WTC11 (cell line): ENCODE measurements at places on chromosomes 5 and 9.

- DNase-seq: no peak
Observed at GRCh38 chr9:107685901-107686300, 196.3 kb upstream of the KLF4 start.

DNA sequence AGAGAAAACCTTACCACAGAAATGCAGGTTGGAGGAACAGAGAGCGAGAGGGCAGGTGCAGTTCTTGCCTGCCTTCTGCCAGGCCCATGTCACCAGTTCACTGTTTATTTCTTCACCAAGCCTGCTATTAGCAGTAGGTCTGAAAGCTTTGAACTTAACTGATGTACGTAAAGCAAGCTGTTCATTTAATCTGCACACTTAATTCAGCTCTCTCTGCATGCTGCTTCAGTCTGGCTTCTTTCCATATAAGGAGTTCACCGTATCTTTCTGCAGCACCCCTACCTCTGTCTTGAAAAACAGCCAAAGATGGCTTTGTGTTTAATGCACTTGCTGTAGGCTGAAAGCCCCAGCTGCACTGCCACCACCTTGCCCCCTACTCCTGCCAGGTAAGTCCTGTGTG lies 205.1 kb downstream of the RAB3C start:
- no peak for DNase-seq

DNA sequence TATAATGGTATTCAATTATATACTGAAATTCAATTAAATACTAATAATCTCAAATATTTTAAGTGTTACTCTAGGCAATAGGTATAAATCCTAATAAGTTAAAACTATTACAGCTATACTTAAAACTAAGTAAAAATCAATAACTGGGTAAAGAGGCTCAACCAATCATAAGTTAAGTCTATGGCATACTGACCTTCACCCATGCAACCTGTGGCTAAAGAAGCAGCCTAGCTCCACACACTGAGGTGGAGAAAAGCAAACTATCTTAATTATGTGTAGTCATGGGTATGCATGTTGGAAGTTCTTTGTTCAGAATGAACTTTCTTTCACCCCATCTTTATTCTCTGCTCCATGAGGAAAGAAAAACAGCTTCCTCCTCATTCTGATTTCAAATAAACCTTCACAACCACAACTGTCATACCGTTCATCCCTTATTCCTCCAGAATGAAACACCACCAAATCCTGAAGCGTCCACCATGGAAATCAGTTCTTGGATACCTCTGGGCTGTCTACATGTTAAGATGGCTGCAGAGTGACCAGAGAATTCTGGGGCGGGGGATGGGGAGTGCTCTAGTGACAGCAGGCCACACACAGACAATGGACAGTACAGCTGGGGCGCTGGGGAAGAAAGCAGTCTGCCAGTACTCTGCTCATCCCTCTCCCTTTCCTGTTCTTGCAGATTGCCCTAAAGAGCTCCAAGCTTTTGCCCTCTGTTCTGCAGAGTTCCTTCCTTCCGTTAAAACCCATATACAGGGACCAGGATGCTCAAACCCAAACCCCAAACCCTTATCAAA lies 62.3 kb downstream of the RIGI start:
- DNase-seq: no peak

- no peak for DNase-seq
Observed at GRCh38 chr9:102456562-102456961, 538.6 kb upstream of the CYLC2 start.

DNA sequence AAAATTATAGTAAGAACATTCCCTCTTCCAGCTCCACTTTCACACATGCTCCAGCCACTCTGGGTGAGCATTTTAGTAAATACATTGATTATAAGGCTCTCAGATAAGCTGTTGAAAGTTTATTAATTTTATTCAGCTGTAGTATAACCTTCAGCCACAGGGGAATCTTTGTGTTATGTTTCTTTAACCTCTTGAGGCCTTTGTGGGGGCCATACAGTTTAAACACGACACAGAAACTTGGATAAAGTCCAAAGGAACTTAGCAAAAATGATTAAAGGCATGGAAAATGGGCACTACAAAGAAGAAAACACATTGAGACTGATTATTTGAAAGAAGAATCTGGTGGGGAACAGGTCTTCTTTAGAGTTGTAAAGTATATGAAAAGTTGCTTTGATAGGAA lies 70.2 kb downstream of the AOPEP start:
- DNase-seq: no peak

- DNase-seq: peak; percentile 78
Observed at GRCh38 chr5:181188700-181189362, 16.2 kb downstream of the TRIM7 start.

- DNase-seq: no peak
Observed at GRCh38 chr5:65981548-65981947, 55.2 kb downstream of the ERBIN start.

GRCh38 chr5:133708331-133708850 lies 96.0 kb upstream of the FSTL4 start:
- DNase-seq: no peak

- no peak for DNase-seq
Observed at GRCh38 chr9:96331236-96331947, 29.4 kb upstream of the HSD17B3 start.

DNA sequence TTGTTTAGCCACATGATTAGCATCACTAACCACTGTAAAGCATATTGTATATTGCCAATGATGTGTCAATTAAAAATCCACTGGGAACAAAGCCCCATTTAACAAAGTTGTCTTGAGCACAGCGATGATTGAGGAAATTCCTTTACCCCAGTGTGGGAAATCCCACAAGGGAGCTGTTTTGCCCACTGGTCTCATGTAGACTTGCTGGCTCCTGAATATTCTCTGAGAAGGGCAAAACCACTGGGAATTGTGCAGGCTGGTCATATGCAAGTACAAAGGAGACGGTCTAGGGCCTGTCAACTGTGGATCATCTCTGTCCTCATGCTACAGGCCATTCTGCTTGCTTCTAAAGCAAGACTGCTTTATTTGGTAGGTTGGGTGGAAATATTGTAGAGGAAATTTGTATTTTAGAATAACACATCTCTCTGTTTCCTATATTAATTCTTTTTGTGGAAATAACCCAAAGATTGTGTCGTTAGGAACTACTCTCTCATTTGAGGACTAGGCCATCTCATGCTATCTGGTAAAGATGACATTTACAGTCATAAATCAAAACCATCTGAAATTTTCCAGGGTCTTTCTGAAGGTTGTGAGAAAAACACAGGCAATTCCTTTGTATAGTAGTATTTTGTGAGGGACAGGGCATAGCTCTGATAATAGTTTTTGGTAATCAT lies 60.2 kb downstream of the PARP8 start:
- no peak for DNase-seq

DNA sequence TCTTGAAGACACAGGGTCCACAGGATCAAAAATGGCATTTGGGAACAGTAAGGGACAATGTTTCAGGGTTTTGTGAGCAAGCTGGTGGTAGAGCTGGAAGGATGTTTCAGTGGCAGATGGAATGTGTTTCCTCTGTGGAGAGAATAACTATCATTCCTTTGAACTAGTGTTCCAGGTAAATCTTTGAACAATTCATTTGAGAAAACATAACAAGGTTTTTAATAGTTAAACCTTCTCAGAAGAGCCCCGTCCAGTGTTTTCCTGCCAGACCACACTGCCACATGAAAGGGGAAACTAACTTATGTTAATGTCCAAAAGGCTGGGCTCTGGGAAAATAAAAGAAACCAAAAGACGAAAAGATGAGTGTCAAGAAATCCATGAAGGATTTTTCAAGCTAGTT lies 207.0 kb upstream of the ZNF462 start:
- no peak for DNase-seq
